Stimulated activated CD4-positive, alpha-beta T cell treated with anti-CD3 and anti-CD28 coated beads, Interleukin-12 subunit alpha, Interleukin-12 subunit beta, amount 100 ng/mL, for 24 hours (primary cell): ENCODE measurements at places on chromosomes 6 and 20.
A peak's percentile ranks its signal among the peaks of the same experiment; 100 is the strongest.

GRCh38 chr6:153216789-153217188, 85.7 kb upstream of the RGS17 start:
- no peak for DNase-seq

GRCh38 chr6:141208101-141208500, 924.6 kb upstream of the GJE1 start:
- no peak for DNase-seq

DNA sequence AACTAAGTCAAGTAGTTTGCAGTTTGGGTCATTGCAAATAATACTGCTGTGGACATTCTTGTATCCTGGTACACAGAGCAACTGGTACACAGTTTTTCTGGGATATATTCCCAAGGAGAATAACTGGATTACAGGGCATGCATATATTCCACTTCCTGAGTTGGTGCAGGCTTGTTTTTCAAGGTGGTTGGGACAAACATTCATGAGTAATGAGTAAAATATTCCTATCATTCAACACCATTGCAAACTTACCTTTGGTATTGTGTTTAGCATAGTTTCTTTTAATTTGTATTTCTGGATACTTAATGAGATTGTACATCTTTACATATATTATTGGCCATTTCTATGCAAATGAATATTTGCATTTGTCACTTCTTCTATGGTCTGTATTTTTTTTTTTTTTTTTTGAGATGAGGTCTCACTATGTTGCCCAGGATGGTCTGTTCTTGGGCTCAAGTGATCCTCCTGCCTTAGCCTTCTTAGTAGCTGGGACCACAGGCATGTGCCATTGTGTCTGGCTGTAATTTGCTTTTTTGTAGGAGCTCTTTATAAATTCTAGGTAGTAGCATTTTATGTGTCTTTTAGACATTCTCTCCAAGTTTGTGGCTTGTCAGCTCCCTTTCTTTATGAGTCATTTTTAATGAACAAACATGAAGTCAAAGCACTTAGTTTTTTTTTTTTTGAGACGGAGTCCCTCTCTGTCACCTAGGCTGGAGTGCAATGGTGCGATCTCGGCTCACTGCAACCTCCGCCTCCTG, 158.7 kb downstream of the SOX4 start:
- DNase-seq: no peak

DNA sequence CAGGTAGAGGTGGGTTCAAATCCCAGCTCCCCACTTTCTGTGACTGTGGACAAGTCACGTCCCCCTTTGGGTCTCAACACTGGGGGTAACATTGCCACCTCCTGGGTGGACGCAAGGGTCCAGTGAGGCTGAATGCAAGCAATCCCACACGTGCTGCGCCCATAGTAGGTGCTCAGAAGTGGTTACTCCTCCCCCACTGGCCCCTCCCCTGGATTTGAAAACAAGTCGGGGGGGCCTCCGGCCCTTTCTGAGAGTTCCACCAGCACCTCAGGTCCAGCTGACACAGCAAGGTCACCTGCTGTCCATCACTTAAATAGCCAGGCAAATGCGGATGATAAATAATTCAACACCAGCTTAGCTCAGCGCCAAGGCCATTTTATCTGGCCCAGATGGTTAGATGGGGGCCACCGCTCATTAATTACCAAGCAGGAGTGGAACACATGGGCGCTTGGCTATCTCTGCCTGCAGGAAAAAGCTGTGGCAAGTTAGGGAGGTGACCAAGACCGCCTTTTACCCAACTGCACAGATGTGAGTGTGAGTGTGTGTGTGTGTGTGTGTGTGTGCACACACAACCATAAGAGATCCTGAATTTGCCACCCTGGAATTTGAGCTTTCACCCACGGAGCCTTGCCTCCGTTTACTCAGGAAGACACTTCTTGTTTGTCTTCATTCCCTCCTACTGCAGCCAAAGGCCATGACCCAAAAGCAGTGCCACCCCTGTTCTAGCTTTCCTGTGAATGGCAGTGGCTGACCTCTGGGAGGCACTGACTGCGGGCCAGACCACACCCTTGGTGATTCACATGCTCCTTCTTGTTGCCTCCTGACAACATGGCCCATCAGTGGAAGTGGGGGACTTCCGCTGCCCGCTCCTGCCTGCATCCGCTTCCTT, 34.7 kb upstream of the KCNB1 start:
- no peak for DNase-seq

GRCh38 chr6:82568290-82568993, 204.8 kb downstream of the TPBG start:
- DNase-seq: no peak

GRCh38 chr6:153104220-153104619, 26.9 kb downstream of the RGS17 start:
- DNase-seq: no peak

GRCh38 chr6:141026504-141026903, 1106.2 kb upstream of the GJE1 start:
- DNase-seq: no peak

GRCh38 chr6:96299525-96299924, 222.1 kb upstream of the UFL1 start:
- DNase-seq: no peak

- no peak for DNase-seq
These were observed 47.9 kb downstream of the CD2AP start for GRCh38 chr6:47525330-47526057.

DNA sequence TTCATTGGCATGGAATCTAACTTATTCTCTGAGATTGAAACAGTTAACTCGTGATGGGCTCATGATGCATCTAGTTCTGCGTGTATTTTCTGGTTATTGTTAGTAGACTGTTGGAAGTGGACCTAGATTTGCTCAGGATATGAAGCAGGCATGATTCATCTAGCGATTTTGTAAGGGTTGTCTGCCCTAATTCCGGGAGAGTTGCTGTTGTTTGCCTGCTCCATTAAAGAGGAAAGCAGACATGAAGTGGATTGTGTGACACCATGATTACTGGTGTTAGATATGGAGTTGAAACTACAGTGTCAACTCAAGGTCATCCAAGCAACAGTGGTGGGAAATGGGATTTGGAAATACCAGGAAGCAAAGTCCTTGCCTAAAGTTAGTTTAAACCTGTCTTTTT, 41.0 kb downstream of the SOX4 start:
- no peak for DNase-seq

GRCh38 chr20:3706774-3707507, 5.5 kb downstream of the SIGLEC1 start:
- DNase-seq: no peak

DNA sequence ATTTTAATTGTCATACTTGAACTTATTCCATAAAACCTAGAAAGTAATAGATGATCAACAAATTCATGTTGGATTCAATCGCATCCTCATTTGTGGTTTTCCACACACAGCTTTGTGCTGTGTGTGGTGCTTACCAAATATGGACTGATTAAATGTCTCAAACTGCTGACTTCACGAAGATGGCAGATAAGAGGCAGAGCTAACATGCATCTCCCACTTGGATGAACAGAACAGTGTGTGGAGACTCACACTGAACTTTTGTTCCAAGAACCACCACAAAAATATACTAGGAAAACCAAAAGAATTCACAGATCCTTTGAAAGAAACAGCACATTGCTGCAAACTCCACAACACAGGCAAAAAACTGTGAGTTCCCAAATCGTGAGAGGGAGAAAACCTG, 603.7 kb downstream of the TENT5A start:
- DNase-seq: no peak

DNA sequence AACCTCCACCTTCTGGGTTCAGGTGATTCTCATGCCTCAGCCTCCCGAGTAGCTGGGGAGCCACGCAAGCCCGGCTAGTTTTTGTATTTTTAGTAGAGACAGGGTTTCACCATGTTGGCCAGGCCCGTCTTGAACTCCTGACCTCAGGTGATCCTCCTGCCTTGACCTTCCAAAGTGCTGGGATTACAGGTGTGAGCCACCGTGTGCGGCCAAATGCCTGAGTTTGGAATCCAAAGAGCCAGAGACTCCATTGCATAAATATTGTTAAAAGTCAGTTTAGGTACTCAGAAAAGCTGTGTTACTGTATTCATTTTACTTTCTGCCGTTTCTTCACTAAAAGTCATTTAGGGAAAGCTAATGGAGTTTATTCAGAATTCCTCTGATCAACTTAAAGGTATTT, 137.3 kb downstream of the SULF2 start:
- DNase-seq: no peak

GRCh38 chr20:50067461-50067860, 45.5 kb downstream of the UBE2V1 start:
- no peak for DNase-seq

GRCh38 chr6:56752534-56752933, 109.8 kb upstream of the DST start:
- DNase-seq: no peak

- no peak for DNase-seq
These were observed 1.3 kb downstream of the BLCAP start for GRCh38 chr20:37526238-37526838.

DNA sequence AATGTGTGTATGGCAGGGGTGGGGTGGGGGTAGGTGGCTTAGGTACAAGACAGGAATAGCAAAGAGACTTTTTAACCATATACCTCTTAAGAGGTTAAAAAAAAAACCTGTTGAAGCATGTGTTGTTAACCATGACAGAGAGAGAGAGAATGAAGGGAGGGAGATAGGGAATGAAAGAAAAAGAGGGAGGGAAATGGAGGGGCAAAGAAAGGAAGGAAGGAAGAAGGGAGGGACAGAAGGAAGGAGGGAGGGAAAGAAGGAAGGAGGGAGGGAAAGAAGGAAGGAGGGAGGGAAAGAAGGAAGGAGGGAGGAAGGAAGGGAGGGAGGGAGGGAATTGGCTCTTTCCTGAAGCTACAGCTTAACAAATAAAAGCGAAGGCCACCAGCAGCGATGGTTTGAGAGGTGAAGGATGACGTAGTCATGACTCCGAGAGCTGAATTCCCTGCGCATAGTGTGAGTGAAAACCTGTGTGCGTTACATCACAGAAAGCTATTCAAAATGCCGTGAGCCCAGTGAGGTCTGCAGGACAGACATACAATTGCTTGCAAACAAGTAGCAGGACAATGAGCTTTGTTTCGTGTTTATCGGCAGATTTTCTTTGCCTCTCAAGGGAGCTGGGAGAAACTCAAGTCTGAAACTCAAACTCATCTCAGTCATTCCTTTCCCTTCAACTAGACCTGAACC, 88.6 kb upstream of the NEDD9 start:
- DNase-seq: no peak

GRCh38 chr6:159117046-159117445, 52.2 kb upstream of the FNDC1 start:
- no peak for DNase-seq

DNA sequence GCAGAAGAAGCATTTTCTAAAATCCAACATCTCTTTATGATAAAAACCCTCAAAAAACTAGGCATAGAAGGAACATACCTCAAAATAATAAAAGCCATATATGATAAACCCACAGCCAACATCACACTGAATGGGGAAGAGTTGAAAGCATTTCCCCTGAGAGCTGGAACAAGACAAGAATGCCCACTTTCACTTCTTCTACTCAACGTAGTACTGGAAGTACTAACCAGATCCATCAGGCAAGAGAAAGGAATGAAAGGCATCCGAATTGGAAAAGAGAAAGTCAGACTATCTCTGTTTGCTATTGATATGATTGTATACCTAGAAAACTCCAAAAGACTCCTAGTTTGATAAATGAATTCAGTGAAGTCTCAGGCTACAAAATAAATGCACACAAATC, 7.9 kb upstream of the CDK19 start:
- no peak for DNase-seq

DNA sequence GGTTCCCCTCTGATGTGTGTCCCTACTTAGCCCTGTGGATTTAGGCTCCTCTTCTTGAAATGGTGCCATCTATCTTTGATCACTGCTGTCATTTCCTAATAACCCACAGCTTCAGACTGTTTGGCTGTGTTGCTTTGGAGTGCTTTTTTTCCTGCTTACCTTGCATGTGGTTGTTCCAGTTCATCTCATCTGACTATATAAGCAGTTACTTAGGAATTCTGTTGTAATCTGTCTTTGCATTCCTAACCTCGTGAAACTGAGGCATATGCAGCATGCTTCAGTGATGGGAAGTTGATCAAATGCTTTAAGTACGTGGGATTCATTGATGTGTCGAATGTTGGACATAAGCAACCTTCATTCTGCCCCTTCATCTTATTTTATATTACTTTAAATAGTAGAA, 115.8 kb upstream of the FLRT3 start:
- DNase-seq: no peak

- no peak for DNase-seq
These were observed 136.5 kb upstream of the PRND start for GRCh38 chr20:4585104-4585753.

DNA sequence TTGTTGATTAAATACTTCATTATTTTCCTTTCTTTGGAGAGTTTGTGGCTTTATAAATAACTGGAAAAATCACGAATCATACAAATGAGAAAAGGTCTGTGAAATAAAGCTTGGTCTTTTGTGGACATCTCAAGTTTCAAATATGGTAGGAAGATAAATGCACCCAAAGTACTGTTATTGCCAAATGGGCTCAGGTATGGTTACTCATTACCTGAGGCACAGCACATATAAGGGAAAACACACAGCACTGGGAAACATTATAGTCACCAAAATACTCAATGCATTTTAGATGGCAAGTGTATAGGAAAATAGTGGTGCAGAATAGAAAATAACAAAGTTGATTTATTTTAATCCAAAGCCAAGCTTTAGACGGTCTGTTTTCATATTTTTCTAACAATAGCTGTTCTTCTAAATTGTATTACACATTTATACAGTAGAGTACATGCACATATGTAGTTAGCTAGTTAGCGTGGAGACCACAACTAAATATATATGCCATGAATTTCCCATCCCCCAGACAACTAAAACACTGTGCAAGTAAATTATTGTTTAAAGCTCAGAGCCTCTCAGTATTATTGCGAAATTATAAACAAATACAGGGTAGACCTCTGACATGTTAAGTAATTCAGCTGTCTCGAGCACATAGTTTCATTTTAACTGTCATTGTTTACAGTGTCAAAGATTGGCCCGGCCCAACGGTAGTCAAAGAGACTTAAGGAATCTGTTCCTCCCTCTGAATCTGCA, 336.0 kb downstream of the SYNE1 start:
- no peak for DNase-seq

- DNase-seq: no peak
These were observed 369.2 kb downstream of the HAO1 start for GRCh38 chr20:7571101-7571500.

GRCh38 chr6:15244620-15245360, 1.1 kb upstream of the JARID2 start:
- DNase-seq: peak; percentile 28
